Left renal cortex interstitium (tissue), 4 donors: ENCODE measurements at places on chromosomes 4 and X.

DNA sequence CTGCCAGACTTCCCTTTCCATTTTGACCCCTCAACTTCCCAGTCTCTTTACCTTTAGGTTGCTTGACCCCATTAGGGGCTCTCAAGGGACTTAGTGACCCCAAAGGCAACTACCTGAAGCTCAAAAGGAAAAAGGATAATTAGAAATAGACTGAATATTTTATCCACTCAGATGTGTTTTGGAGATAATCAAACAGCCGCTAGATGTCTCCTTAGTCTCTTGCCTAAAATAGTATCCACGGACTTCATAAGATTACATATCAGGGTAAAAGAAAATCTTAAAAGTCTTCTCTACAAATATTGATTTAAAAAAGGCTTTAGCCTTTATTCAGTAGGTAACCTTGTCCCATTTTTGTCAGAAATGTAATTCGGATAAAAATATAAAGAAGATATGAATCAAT is 21.0 kb upstream of the RHOXF2 start:
- DNase-seq = no peak

DNA sequence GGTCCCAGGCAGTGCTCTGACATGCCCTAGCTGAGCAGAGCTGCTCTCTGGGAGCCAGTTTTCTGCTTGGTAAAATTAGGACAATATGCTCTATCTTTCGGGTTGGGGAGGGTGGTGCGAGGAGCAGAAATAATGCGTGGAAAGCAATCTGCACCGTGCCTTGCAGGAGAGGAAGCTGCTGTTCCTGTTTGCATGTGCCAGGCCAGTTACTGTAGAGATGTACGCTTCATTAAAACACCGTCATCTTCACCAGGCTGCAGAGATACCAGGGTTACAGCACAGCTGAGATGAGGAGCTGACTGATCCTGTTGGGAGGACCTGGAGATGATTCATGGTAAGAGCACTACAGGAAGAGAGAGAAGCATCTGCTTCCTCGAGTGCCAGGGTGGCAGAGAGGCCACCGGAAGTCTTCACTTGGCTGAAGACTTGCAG is 29.5 kb upstream of the IRF2 start:
- DNase-seq = no peak

DNA sequence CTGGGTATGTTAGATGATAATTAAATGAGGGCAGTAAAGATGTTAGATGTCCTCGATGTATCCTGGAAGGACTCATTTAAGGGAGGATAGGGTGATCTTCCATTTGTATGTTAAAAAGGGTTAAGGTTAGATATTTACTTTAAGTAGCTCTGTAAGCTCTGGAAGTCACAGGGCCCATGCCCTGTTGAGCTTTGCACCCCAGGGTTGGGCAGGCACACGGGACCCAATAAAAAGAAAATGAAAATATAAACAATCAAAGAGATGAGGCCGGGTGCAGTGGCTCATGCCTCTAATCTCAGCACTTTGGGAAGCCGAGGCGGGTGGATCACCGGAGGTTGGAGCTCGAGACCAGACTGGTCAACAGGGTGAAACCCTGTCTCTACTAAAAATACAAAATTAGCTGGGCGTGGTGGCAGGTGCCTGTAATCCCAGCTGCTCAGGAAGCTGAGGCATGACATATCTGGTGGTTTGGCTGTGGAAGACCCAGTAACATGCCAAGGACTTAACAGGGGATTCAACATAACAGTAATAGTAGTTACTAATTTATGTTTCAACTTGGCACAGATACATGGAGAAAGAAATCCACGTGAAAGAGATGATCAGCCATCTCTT is 16.9 kb upstream of the PHEX start:
- DNase-seq = no peak

GRCh38 chrX:129980540-129981199 is 1.8 kb upstream of the BCORL1 start:
- no peak for DNase-seq

DNA sequence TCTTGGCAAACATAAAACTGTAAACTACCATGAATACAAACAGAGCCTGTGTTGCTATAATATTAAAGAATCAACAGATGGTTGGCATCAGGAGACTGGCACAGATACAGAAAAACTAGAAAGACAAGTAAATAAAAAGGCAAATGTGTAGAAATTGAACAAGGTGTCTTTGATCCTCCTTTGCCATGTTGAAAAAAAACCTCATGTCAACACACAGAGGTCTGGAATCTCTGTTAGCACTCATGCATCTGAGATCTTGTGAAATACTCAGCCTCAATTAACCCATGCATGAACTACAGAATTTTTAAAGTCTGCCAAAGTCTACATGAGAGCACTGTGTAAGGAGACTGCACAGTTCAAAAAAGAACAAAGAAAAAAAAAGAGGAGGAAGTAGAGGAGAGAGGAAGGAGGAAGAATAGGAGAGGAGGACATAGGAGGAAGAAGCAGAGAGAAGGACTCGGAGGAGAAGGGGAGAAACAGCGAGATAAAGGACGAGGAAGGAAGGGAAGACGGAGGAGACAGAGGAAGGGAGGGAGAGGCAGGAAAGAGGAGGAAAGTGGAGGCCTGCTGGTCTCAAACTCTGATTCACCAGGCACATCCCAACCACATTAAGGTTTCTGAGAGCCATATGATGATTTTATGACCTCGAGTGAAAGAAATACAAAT is 52.8 kb downstream of the PRDM5 start:
- DNase-seq = peak; percentile 9

DNA sequence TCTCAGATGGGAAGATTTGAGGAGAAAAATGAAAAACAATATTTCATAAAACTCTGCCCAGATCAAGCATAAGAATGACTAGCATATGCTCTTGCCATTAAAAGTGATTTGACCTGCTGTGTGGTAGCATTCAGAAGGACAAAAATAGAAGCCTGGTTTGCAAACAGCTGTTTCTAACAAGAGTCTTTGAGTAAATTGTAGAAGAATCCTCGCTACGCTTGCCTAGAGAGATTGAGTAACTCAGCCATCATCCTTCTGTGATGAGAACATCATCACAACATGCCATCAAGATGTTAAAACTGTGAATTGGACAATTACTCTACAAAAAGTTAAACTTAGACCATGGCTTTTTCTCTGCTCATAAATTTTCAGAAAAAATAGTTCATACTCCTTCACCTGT is 168.9 kb upstream of the PUDP start:
- no peak for DNase-seq

DNA sequence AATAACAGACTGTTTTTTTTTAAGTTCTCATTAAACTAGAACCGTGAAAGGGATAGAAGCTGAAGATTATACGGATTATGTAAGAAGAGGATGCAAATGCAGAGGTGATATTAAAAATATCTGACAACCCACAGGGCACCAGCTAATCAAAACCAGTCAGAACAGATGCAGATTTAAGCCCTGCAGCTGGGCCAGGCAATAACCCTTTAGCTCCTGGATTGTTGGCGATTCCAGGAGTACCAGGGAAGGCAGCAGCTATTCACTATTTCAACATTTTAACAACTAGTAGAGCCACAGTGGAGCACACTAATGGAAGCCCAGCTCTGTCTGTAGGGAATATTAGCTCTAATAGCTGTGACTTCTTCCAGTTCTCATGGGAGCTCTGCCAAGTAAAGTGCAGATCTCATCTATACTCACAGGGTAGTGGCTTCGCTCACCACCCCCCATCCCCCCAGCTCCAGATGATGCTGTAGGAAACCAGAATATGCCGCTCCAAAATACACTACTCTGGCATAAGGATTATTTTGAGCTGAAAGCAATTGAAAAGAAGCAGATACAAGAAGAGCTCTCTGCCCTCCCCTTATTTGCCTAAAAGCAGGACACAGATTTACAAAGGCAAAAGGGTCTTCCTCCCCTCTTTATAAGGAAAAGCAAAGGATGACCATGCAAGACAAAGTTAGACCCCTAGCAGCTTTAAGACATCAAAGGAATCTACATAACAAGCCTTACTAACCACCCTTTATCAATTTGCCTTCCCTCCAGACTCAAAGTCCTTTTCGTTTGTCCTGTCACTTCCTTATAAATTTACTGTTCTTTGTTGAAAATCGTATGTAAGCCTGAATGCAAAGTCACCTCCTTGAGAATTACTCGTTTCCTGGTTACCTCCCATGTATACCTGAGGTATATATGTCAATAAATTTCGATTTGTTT is 13.7 kb downstream of the SCD5 start:
- DNase-seq = no peak

DNA sequence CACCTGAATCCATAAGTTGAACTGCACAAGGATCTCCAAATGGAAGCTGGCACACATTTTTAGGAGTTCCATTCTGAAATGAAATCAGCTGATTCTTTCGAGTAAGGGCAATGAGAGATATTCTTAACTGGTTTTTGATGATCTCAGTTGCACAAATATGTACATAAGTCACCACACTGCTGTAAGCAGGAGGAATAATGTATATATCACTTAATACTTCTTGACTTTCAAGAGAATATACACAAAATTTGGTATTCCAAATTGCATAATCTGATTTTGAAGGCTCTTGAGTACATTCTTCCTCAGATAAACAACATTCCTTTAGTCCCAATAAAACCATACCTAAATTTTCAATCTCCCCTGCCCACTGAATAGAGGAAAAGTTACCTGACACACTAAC is 8.2 kb downstream of the FANCB start:
- DNase-seq = no peak

DNA sequence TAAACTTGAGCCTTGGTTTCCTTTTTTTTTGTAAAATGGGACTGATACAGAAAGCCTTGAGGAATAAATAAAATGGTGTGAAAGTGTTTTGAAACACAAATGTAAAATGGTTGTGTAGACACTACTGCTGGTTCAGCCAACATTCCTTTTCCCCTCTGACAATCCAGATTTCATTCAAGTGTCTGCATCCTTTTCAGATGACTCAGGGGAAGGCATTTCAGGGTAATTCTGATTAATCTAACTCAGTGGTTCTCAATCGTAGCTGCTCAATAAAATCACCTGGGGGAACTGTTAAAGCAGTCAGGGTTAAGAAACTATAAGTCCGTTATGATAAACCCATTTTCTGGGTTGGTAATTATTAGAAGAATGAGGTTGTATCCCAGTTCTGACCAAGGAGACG is 4.6 kb downstream of the ARHGAP10 start:
- DNase-seq = no peak
